ENCODE measurements at places on chromosomes 6 and 20. TPM values are rescaled to one million over a fixed set of nuclear protein-coding genes. Genes with fewer than 3 reads are reported as not detected.

RIPOR3 gene
- total RNA-seq, result 4.5 TPM

PPP1R3G gene
- total RNA-seq, result not detected

AMD1 gene
- 174 TPM for total RNA-seq

SOX18 gene
- 0.23 TPM for total RNA-seq

MYLK4 gene
- total RNA-seq, result 0.13 TPM

CALHM5 gene
- 0.17 TPM for total RNA-seq

TRAPPC3L gene
- total RNA-seq, result not detected

PKHD1 gene
- total RNA-seq, result 0.11 TPM

ZC2HC1B gene
- not detected for total RNA-seq

KCNK16 gene
- total RNA-seq, result not detected

CDH4 gene
- total RNA-seq, result 7.4 TPM

FOXS1 gene
- total RNA-seq, result not detected

NRSN1 gene
- total RNA-seq, result 0.78 TPM

IL17F gene
- total RNA-seq, result not detected

ID4 gene
- 8.3 TPM for total RNA-seq

HS3ST5 gene
- total RNA-seq, result 11.2 TPM

BMP2 gene
- total RNA-seq, result 3.6 TPM

OOEP gene
- not detected for total RNA-seq

PBOV1 gene
- not detected for total RNA-seq

ARHGAP18 gene
- total RNA-seq, result 4.5 TPM

PACSIN1 gene
- total RNA-seq, result 10.5 TPM

C20orf144 gene
- 0.23 TPM for total RNA-seq

FAM184A gene
- total RNA-seq, result 12.1 TPM

ETV7 gene
- total RNA-seq, result 0.21 TPM

TCF21 gene
- not detected for total RNA-seq

Measured in H1 (cell line).